Neural crest cell (in vitro differentiated cells): ENCODE measurements at places on chromosomes 4 and X. TPM values are rescaled to one million over a fixed set of nuclear protein-coding genes. Genes with fewer than 3 reads are reported as not detected.
A peak's percentile ranks its signal among the peaks of the same experiment; 100 is the strongest.

Gene ZCCHC12
- 2.8 and 3.7 TPM in 2 replicates for total RNA-seq

- no peaks in the 10 kb centered on the region for H3K36me3 ChIP-seq
- no peak for DNase-seq
- H3K27me3 ChIP-seq: no peaks in the 10 kb centered on the region
- H3K4me3 ChIP-seq: no peak overlapping the region
- H3K4me1 ChIP-seq: peaks cover 4% of the 10 kb centered on the region
- no peak overlapping the region for H3K27ac ChIP-seq
These were observed 146.3 kb downstream of the SMIM20 start for GRCh38 chr4:26060286-26060685.

- no peaks in the 10 kb centered on the region for H3K4me1 ChIP-seq
- H3K27ac ChIP-seq: no peak overlapping the region
- DNase-seq: no peak
- peaks cover 33% of the 10 kb centered on the region for H3K36me3 ChIP-seq
- no peak overlapping the region for H3K4me3 ChIP-seq
These were observed 178.3 kb downstream of the MAPK10 start for GRCh38 chr4:86181585-86181984.

DNA sequence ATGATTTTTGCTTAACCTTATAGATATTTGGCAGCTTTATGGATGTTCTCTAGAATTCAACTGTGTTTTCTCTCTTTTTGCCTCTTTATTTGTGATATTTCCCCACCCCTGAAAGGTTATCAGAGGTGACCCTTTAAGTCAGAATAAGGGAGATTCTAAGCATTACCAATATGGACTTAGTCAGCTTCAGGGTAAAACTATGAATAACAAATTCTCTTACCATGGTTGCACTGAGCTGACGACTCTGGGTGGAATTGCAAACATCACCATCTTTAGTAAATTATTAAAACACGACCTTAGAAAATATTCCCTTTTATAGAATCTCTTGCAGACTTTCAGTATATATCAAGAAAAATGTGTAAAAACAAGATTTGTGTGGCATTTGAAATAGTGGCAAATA is 21.6 kb downstream of the TRPC3 start:
- no peak overlapping the region for H3K4me3 ChIP-seq
- H3K36me3 ChIP-seq: no peaks in the 10 kb centered on the region
- no peak for DNase-seq
- H3K27me3 ChIP-seq: no peaks in the 10 kb centered on the region
- H3K27ac ChIP-seq: no peak overlapping the region

Gene CTAG1B
- total RNA-seq: not detected in 2 replicates

Gene CLCN5
- total RNA-seq: 16.7 TPM in 2 replicates

DNA sequence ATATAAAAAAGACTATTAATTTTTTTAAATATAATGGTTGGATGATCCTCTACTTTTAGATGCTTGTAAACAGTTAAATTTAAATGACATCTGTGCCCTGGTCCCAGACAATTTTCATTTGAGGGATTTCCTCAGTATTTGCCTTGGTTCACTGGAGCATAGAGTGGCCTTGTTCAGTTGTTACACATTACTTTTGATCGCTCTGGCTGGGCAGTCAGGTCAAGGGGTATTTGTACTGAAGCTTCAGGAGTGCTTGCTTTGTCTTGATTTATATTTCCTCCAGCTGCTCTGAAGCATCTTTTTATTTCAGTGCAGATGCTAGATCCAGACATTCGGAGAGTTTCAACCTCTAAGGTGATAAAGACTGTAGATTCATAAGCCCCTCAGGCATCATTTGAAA is 50.0 kb downstream of the COMMD8 start:
- DNase-seq: no peak
- peaks cover 8% of the 10 kb centered on the region for H3K4me1 ChIP-seq
- H3K36me3 ChIP-seq: no peaks in the 10 kb centered on the region
- no peak overlapping the region for H3K27ac ChIP-seq

DNA sequence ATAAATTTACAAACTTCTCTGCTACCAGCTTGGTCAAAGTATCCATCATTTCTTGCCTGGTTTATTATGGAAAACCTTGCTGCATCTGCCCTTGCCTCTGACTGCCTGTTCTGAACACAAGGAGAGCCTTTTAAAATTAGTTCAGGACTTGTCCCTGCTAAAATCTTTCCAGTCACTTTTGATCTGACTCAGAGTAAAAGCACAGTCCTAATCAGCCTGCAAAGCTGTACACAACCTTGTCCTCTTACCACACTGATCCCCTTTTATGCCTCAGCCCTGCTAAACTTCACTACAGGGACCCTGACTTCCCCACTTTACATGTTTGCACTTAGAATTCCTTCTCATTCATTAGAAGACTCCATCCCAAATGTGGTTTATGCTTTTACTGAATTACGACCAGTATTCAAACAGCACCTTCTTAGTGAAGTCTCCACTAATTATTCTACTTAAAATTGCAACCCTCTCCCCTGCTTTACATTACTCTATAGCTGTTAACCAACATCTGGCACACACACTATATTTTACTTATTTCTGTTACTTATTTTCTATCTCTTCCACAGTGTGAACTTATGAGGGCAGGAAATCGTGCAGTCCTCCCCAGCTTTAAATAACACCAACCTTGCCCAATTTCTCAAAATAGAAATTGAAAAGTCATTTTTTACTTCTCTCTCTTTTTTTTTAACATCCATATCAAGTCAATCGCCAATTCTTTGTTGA is 6.3 kb downstream of the GABRA4 start:
- no peaks in the 10 kb centered on the region for H3K4me1 ChIP-seq
- no peaks in the 10 kb centered on the region for H3K36me3 ChIP-seq
- H3K27ac ChIP-seq: no peak overlapping the region

- H3K4me1 ChIP-seq: peaks cover 72% of the 10 kb centered on the region
- peak overlapping the region; percentile 6 for H3K4me3 ChIP-seq
- H3K27ac ChIP-seq: peak overlapping the region; percentile 90
- peaks cover 6% of the 10 kb centered on the region for H3K36me3 ChIP-seq
These were observed 55.4 kb downstream of the MAML3 start for GRCh38 chr4:140098455-140099160.
